GM23338 (cell line): ENCODE measurements at places on chromosomes 6 and 20.

DNA sequence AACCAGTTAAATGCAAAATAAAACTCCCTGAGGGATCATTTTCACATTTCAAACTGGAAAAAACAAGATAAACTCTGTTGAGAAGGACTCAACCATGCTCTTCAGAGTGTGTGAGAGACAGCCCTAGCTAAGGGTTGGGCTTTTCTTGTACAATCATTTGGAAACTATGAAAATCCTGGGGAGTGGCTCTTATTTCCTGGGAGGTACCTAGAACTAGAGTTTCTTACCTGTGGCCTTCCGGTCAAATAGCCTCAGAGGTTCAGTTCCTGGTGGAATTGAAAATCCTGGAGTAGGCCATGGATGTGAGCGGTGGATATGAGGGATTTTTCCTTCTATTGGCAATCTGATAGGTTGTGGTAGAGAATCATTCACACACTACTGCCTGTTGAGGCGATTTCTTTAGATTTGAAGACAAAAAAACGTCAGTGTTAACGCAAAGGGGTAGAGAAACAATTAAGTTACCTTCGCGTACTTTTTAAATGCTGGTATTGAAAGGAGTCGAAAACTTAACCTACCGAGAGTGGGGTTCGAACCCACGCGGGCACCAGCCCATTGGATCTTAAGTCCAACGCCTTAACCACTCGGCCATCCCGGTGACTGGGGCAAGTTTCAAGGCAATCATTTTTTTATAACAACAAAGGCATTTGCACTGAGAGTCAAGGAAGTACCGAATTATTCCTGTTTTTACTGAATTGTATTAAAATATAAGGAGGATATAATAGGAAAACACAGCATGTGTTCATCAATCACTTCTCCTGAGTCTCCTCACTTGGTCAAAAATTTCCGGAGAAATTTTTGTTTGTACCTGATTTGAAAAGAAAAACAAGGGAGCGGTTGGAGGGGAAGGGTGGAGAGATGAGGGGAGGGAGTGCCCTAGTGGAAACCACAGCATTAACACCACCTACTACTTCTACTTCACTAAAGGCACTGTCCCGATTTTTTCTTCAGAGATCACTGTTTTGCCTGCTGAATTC lies 191.3 kb downstream of the OR2B2 start:
- peak; percentile 80 for DNase-seq

GRCh38 chr20:44861531-44862006 lies 23.9 kb upstream of the YWHAB start:
- no peak for DNase-seq

GRCh38 chr20:25353747-25354705 lies 36.6 kb downstream of the ABHD12 start:
- DNase-seq = peak; percentile 44

GRCh38 chr6:104207635-104208034 lies 652.1 kb downstream of the HACE1 start:
- DNase-seq = no peak

DNA sequence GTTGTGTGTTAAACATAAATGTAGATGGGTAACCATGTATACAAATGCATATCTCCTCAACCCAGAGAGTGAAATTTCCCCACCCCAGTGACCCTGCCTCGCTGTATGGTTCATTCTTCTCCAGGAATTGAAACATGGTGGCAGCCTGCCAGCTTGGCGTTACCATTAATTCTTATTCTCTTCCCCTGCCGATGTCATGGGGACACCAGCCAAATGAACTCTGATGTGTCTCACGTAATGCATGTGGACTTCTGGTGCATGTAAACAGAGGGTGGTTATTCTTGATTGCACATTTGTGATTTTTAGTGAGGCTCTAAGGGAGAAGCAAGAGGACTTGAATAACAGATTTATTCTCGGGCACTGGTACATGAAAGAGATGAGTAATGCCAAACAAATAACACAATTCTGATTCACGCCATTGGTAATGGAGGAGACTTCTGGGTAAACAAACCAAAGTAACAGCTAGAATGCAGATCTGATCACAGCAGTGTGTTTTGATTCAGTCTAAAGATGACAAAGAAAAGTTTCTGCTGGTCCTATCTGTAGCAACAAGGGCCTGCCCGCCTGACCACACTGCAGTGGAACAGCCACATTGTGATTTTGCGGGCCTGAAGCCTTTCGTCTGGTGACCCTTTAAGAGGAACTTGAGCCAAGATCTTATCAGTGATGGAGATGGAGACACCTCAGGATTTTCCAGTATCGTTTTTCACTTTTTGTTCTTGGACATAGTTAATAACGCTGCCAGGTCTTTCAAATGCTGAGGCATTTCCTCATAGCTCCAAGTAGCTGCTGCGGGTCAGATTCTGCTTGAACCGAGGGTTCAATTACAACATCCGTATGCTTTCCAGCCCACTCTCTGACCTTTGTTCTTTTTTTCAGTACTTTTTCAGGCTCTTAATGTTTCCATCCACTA lies 171.8 kb upstream of the AKAP12 start:
- DNase-seq = no peak

DNA sequence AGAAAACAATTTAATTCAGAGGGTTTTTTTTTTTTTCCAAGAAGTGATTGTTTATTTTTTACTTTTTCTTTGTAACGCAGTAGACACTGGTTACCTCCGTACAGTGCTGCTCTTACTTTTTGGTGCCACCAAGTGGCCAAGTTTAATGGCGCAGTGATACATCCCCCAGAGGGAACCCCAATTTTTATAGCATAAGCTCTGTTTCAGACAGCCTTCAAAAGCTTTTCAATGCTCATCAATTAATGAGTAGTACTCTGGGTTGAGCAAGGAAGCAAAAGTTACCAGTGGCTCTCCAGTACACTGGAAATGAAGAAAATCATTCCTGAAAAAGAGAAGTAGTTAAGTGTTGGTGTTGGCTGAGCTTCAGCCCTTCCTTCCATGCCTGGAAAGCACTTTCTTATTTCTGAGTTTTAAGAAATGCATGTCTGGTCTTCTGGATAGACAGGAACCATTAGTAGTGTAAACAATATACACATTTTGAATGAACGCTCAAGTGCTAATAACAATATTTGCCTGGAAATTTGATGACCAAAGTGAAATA lies 129.1 kb upstream of the SMLR1 start:
- peak; percentile 79 for DNase-seq

DNA sequence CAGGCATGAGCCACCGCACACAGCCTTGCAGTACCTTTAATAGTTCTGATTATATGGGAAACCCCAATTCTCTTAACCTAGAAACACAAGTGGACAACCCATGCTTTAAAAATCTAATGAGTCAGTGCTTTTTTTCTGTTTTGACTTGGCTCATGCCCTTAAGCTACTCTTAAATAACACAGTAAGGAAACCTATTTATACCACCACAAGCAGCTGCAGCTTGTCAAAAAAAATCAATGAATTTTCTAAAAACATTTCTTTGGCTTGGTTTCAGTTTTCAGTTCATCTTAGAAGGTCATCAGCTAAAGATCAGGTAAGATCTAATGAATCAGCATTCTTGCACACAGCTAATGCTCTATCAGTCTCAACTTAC lies 124.1 kb upstream of the DST start:
- DNase-seq = no peak

DNA sequence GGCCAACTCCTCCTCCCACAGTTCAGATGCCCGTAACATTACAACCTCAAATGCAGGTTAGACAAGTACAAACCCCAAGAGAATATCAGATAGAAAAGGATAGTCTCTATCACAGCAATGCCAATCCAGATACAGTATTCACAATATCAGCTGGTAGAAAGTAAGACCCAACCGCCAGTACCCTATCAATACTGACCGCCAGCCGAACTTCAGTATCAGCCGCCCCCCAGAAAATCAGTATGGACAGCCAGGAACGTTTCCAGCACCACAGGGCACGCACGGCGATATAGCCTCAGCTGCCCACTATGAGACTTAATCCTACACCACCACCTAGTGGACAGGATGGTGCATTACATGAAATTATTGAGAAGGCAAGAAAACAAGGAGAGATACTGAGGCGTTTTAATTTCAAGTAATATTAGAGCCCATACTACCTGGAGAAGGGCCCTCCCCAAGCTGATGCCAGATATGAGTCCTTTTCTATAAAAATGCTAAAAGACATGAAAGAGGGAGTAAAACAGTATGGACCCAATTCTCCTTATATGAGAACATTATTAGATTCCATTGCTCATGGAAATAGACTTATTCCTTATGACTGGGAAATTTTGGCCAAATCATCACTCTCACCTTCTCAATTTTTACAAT lies 17.6 kb upstream of the EIF2S2 start:
- peak; percentile 91 for DNase-seq

DNA sequence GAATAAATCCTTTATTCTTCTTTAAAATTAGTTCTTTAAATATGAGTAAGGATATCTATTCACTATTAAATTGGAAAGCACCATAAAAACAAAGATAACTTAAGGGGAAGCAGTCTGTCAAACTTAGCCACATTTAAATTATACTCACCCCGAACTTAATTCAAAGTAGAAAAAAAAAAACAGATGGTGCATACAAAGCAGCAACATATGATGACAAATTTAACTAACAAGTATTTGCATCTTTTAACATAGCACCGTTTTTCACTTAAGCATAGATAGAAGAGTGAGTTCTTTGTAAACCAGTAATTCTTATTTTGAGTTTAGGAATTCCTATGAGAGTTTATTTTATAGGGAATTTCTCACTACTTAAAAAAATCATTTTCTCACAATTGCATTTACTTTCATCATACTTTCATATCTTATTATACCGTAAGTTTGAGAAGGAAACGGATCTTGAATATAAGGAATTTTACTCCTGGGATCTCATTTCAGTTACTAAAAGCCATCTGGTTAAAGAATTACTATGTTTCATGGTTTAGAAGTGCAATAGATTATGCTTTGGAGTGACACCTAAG lies 828.2 kb upstream of the MAP3K7 start:
- no peak for DNase-seq

GRCh38 chr6:14757418-14757817 lies 488.5 kb upstream of the JARID2 start:
- no peak for DNase-seq

- no peak for DNase-seq
These were observed 90.2 kb downstream of the HIVEP1 start for GRCh38 chr6:12102350-12102749.

- DNase-seq = no peak
These were observed 78.2 kb upstream of the TBX18 start for GRCh38 chr6:84842525-84843166.

DNA sequence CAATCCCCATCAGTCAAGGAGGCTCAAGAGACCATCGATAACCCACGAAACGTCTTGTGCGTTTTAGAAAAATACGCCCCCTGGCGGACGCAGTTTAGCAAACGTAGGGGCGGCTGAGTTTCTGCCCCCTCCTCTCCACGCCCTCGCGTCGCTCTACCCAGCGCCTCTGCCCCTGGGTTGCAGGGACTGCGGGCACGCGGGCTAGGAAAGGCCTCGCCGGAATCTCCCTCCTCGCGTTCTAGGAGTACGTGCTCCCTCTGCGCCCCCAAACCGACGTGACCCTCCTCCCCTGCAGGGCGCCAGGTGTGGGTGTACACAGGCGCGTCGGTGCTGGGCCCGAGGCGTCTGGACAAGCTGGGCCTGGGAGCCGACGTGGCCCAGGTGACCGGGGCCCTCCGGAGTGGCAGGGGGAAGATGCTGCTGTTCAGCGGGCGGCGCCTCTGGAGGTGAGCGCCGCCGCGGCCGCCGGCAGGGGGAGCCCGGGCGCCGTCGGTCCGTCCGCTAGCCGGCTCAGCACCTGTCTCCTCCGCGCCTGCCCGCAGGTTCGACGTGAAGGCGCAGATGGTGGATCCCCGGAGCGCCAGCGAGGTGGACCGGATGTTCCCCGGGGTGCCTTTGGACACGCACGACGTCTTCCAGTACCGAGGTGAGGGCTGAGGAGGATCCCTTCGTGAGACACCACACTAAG lies 5.3 kb downstream of the MMP9 start:
- peak; percentile 97 for DNase-seq

GRCh38 chr6:63516186-63516944 lies 55.9 kb upstream of the LOC128125822 start:
- DNase-seq = no peak

DNA sequence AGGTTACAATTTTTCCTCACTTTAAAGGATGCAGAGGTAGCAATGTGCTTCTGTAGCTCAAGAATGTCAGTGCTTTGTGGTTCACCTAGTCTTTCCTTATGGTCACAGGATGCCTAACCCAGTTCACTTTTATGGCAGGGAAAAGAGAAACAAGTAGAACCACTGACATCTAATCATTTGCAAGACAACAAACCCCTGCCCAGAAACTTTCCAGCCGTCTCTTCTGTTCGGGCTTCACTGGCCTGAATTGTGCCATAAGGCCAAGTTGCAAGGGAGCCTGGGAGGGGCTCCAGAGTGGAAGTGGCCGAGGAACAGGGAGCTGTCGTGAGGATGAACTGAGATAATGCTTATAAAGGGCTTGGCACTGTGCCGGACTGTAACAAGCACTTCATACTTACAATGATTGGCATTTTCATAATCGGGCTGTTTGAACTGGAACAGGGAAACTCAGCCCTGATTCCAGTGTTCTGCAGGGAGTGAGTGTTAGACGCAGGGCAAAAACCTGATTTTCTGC lies 212.6 kb downstream of the BCAS1 start:
- peak; percentile 54 for DNase-seq

DNA sequence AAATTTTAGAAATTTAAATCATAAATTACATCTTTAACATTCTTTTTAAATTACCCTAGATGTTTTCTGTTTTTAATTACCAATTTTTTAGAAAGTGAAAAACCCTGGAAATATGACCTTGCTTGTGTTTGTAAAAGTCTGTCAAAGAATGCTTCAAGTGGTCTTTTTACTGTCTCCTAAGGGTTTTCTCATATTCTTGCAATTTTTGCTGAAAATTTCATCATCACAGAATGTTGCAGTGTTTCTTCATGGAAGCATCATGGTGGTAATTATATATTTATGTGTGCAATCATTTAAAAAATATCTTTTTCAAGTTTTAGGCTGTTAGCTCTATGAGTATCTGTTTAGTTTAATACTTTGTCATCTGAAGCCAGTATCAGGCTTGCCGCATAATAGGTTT lies 178.2 kb downstream of the HDGFL1 start:
- no peak for DNase-seq

GRCh38 chr6:156423075-156423474 lies 354.1 kb upstream of the ARID1B start:
- DNase-seq = no peak

DNA sequence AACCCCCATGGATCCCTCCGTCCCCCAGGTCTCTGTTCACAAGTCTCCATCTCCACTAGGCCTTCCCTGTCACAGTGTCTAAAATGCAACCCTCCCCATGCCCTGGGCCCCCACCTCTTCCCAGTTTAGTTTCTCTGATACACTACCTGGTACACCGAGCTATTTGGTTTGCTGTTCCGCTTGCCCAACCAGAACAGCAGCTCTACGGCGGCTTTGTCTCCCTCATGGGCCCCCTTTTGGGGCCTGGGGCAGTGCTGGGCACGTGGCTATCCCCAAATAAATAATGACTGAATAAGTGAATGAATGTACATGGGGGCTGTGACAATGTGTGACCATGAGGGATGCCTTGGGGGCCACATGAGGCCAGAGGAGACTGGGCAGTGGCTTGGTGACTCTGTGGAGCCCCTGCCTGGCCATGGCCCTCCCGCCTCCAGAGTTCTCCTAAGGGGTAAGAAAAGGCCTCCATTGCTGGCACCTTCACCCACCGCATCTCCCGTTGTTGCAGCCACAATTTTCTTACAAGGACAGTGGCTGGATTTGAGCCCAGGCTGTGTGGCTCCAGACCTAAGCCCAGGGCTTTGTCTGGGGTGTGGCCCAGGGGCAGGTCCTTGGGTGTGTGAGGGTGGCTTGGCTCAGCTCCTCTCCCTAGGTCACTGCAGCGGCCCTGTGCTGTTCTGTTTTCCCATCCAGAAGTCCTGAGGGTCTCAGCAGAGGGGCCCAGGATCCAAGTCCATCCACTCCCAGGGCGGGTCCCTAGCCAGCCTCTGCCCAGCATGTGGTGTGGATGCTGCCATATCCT lies 408.5 kb upstream of the SULF2 start:
- DNase-seq = no peak

GRCh38 chr6:148629181-148629580 lies 117.6 kb upstream of the UST start:
- DNase-seq = peak; percentile 21
